ENCODE measurements at places on chromosomes 6 and 20.

- no peak for DNase-seq
Measured at GRCh38 chr20:16301986-16302385, 271.3 kb downstream of the KIF16B start.

- DNase-seq: peak; percentile 53
Measured at GRCh38 chr6:37285861-37286311, 27.9 kb upstream of the TMEM217 start.

DNA sequence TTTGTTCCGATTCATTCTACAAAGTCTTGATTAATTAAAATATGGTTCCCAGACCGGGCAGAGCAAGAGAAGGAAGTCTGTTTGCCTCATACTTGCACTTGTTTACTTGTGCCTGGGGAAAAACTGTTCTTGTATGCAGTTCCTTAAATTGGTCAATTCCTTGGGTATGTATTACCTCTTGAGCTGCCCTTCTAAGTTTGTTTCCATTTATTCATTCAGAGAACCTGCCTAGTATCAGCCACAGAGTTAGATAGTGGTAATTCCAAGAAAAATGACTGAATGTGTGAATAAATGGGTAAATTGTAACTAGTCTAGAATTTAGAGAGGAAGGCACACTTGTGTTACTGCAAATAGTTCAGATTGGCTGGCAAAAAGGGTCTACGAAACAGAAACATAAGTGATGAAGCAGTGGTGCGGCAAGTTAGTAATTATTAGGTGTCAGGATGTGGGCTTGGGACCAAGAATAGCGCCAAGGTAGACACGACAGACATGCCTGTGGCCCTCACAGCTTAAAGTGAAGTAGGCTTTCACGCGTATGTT lies 525 bp upstream of the MAK start:
- peak; percentile 42 for DNase-seq

- peak; percentile 82 for DNase-seq
Measured at GRCh38 chr6:42368181-42368580, 83.5 kb downstream of the TRERF1 start.

- no peak for DNase-seq
Measured at GRCh38 chr20:41524980-41525613, 93.1 kb downstream of the CHD6 start.

DNA sequence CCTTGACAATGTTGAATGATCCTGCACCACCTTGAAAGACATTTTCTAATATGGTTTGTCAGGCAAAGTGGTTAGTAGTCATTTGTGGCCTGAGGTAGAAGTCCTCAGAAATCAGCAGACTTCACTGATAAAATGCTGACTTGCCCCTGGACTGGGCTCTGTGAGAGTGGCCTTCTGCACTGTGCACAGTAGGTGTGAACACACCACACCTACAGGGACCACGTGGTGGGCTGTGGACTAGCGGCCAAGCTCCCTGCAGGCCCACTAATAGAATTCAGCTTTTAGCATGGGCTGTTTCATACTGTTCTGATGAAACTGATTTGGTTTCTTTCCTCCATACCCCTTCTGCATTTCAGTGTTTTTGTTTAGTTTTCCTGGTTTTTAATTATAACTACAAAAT lies 7.3 kb downstream of the BPHL start:
- no peak for DNase-seq

- DNase-seq: no peak
Measured at GRCh38 chr6:50056242-50056641, 6.5 kb upstream of the DEFB112 start.

DNA sequence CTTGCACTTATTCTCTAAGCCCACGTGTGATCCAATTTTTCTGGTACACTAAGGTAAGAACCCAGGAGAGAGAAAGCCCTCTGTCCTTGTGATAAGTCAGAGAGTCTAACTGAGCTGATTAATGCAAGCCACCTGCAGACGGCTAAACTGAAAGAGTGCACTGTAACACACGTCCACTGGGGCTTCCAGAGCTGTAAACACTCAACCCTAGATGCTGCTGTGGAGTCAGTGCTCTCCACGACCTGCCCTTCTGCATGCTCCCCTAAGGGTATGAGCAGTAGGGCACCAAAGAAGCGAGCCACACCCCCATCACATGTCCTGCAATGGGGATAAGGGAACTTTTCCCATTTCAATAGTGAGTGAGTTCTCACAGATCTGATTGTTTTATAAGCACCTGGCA lies 55.7 kb downstream of the TXLNB start:
- no peak for DNase-seq

DNA sequence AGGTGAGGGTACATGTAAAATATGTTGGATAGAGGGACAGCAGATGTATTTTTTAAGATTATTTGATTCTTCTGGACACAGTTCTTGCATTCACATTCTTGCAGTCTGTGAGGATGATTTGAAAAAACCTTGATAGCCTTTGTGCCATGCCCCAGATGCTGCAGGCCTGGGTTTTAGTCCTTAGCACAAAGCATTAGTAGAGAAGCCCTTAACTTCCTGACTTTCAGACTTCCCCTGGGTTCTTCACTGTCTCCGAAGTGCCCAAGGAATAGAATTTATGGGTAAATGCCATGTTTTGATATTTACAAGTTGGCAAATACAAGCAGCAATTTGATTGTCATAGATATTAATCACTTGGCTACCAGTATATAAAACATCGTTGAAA lies 67.6 kb upstream of the SUPT3H start:
- no peak for DNase-seq

- no peak for DNase-seq
Measured at GRCh38 chr6:20791074-20791473, 256.8 kb downstream of the CDKAL1 start.

GRCh38 chr6:63272397-63272796 lies 47.4 kb downstream of the LGSN start:
- DNase-seq: no peak

GRCh38 chr6:33797626-33798342 lies 6.0 kb downstream of the MLN start:
- no peak for DNase-seq

- no peak for DNase-seq
Measured at GRCh38 chr6:83985715-83986114, 47.9 kb upstream of the MRAP2 start.

DNA sequence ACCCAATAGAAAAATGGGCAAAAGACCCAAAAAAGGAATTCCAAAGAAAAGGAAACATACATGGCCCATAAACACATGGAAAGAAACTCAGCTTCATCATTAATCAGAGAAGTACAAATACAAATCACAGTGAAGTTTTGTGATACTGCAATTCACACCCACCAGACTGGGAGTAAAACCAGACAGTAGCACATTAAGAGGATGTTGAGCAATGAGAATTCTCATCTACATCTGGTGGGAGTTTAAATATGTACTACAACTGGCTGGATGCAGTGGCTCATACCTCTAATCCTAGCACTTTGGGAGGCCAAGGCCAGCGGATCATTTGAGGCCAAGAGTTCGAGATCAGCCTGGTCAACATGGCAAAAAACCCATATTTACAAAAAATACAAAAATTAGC lies 125.7 kb upstream of the PHACTR1 start:
- no peak for DNase-seq

DNA sequence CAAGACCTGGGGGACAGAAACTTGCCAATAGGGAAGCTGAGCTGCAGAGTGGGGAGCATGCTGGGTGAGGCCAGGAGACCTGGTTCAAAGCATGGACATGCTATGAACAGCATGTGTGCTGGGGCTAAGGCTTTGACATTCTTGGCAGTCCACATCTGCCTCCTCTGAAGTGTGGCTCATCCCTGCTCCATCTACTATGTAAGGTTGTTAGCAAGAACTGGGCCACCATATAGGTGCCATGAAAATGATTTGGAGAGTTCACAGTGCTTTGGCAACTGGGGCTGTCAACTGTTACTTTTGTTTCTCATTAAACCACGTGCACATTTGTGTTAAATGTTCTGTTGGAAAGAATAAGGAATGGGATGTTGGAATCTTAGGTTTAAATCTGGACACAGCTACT lies 311.1 kb downstream of the CDC5L start:
- DNase-seq: no peak

DNA sequence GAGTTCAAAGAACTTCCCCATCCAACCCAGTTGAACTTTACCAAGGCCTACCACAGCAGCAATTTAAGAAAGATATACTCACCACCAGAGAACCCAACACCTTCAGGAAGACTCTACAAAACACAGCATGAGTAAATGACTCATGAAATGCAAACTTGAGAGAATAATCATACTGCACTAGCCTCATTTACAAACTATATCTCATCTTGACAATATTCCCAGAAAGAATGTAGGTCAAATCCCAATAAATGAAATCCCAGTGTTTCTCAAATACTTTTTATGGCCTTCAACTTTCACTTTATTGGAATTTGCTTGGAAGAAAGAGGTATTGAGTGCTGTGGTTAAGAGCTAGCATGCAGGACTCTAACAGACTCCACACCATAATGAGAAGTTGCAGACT lies 60.0 kb downstream of the FYN start:
- no peak for DNase-seq

GRCh38 chr6:23403460-23403859 lies 722.6 kb upstream of the NRSN1 start:
- DNase-seq: no peak

DNA sequence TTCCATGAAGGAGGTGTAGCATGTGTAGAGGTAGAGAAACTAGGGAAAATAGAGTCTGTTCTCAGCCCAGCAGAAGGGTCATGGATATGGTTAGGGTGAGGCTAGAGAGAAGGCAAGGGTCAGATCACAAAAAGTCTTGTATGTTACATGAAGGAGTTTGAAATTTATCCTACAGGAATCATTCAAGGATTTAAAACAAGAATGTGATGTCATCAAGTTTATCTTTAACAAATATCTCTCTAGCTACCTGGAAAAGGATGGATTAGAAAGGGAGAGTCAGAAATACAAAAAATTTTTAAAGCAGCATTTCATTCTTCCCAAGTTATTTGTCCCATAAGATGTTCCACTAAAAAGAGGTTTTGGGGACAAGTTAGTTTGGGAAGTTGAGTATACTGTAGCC lies 4.4 kb upstream of the CHD6 start:
- no peak for DNase-seq
